ENCODE measurements at places on chromosomes 2 and 18.

DNA sequence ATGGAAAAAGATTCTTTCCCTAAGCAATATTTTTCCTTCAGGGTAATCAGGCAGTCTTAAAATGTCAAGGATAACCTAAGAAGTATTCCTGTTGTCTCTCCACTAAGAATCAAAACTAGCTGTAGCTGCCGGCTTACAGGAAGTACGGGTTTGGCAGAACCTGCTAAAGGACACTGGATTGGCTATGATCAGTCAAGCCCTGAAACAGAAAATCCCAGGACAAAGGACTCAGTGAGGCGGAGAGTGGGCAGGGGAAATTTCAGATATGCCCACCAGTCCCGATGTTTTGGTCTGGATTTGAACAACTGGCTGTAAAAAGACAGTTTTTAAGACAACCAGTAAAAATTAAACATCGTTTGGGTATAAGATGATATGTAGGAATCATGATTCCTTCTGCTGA, 155.7 kb downstream of the HDAC4 start:
- DNase-seq: no peak

GRCh38 chr2:120820263-120820952, 84.7 kb downstream of the GLI2 start:
- DNase-seq: no peak

DNA sequence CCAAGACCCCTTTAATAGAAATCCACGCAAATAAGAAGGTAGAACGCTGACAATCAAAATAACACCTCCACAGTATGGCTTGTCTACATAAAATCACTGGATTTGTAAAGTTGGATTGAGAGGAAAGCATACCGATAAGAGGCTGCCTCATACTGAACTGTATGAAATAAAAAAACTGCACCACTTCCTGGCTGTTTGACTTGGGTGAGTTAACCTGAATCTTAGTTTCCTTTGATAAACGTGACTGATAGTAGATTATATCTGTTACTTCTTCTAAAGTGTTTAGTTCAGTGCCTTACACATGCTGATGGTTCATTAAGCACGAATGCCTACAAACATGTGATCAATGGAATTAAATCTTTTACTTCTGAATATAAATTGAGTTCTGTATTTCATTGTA, 140.4 kb upstream of the RNF152 start:
- no peak for DNase-seq

GRCh38 chr2:39780825-39781600, 2.0 kb upstream of the THUMPD2 start:
- no peak for DNase-seq

- no peak for DNase-seq
Observed at GRCh38 chr2:240961910-240962299, 36.5 kb upstream of the SNED1 start.

GRCh38 chr2:71941726-71942525, 205.7 kb downstream of the CYP26B1 start:
- DNase-seq: peak; percentile 4

- no peak for DNase-seq
Observed at GRCh38 chr2:224331698-224332097, 70.2 kb downstream of the FAM124B start.

DNA sequence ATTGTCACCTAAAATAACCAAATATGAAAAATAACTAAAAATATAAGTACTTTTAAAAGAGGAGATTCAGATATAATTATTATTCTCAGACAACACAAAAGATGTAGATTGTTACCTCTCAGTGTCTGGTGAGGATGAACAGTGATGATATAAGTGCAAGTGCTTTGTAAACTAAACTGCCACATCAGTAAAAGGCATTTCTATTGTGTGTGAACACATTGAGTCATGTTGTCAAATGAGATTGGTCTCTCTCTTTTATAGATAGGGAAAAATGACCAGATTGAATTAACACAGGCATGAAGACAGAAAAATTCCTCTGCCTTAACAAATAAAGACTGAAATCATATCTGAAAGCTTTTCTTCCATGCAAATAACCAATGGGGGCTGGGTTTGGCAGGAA, 182.4 kb upstream of the TMEFF2 start:
- DNase-seq: no peak

GRCh38 chr18:63445037-63445436, 22.8 kb upstream of the VPS4B start:
- no peak for DNase-seq

- no peak for DNase-seq
Observed at GRCh38 chr2:45259547-45260160, 250.4 kb upstream of the SIX2 start.

DNA sequence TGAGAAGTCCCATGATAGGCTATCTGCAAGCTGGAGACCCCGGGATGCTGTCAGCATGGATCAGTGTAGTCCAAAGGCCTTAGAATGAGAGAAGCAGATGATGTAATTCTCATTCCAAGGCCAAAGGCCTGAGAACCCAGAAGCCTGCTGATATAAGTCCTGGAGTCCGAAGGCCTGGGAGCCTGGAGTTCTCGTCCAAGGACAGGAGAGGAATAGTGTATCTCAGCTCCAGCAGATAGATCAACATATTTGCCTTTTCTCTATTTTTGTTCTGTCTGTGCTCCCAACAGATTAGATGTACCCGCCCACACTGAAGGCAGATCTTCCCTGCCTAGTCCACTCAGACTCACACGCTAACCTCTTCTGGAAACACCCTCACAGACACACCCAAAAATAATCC, 454.9 kb upstream of the CHAC2 start:
- DNase-seq: no peak

DNA sequence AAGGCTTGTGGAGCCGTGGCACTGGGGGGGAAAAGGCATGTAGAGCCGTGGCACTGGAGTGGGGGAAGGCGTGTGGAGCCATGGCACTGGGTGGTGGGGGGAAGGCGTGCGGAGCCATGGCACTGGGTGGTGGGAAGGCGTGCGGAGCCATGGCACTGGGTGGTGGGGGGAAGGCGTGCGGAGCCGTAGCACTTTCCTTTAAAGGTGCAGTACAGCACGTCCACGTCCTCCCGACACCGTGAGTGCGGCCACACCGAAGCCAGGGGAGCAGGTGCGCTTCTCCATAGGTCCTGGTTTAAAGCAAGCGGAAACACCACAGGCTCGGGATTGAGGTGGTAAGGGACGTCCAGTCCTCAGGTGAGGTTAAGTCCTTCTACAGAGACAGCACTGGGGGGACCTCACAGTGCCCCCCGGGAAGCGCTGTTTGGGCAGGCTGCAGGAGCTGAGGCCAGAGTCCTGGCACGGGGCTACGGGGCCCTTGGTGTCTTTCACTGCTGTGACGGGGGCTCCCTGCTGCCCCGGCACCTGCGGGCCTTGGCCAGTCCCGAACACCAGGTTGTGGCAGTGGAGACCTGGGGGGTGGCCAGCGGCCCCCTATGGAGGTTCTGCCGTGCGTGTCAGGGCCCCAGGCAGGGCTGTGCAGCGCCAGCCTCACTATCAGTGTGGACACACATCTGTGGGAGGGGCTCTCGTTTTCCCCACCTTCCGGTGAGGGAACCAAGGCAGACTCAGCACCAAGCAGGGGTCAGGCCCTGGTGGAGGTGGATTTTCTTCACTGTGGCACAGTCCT, 93.0 kb upstream of the CTDP1 start:
- no peak for DNase-seq

DNA sequence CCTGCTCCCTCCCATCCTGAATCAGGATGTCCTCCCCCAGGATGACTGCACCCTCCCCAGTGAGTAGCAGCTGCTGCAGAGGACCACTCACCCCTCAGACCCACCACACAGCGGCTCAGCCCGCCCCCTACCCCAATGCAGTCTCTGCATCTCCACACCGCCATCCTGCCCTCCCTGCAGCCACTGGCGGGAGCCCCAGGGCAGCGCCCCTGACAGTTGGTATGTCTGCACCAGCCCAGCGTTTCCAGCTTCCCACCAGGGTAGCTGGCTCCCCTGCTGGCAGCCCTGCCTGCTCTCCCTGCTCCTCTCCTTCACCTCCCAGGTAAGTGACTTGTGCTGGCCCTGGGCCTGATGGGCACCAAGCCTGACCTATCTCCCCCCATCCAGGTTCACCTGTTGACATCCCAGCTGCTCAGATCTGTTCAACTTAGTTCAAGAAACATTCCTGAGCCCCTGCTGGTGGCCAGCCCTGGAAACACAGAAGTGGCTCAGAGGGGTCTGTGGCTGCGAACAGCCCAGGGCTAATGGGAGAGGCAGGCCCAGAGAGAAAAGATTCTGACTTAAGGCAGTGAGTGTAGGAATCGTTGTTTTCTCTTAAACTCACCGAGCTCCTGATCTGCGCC, 117.7 kb upstream of the RAB6C start:
- no peak for DNase-seq

DNA sequence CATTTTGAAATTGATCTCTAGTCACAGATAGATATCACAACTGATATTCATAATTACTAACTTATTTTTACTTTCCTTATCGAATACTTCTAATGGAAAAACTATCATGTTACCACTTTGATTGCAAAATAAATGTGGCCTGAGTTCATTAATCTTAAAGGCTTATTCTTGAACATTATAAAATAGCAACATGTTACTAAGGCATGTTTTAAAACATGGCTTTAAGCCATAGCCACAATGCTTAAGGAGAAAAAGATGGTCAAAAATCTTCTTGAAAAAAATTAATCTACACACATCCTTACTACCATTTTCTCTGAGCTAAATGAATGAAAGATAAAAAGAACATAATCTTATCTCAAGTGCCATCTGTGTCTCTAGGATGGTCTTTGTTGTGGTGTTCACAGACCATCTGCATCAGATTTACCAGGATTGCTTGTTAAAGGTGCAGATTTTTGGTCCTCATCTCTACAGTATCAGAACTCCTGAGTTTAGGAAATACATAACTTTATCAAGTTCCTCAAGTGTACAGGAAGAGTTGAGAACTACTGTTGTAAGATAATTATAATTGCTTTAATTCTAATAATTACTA, 15.3 kb downstream of the MTX2 start:
- peak; percentile 43 for DNase-seq

DNA sequence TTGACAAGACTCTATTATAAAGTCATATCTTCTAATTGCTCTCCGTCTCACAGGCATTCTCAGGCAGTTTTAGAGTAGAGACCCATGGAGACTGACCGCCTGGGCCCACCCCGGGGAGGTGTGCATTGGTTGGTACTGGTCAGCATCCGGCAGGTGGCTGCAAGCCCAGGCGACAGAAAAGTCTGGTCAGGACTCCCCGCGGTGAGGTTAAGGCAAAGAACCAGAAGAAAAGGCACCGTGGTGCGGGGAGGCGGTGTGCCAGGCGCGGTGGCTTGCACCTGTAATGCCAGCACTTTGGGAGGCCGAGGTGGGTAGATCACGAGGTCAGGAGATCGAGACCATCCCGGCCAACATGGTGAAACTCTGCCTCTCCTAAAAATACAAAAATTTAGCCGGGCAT, 32.5 kb downstream of the AMER3 start:
- DNase-seq: no peak

GRCh38 chr2:216478791-216479190, 19.9 kb upstream of the RPL37A start:
- DNase-seq: no peak
